NCI-H526 (cell line): ENCODE measurements at places on chromosomes 12 and 14.
A peak's percentile ranks its signal among the peaks of the same experiment; 100 is the strongest.

DNA sequence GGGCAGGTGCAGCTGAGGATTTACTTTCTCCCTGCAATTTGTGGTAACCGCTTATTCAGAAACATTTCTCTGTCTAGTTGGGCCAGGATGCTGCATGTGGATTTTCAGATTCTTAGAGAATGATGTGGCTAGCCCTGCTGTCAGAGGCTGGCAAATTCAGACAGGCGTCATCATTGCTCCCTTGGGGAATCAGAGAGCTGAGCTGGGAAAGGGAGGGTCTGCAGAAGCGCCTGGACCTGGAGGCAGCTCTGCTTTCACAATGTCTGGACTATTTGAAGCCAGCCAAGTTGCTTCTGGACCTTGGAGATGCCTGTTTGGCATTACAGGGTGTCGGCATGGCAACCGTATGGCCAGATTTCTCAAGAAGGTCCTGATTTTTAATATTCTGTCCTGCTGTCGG, 3.4 kb downstream of the GALNT16 start:
- DNase-seq, result peak; percentile 84

DNA sequence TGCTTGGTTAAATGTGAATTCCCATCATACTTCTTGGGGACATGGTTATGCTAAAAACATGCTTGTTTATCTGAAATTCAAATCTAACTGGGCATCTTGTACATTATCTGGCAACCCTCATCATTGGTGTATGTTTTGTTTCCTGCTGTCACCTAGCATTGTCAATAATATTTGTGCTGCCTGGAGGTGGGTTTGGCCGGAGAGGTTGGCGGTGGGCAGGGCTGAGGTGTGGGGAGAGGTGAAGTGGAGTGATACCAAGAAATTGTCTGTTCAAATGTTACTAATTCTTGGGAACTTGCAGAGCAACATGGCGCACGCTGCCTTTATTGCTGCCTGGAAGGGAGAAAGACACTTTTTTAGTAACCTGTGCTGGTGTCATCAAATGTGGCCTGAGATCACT, 280.5 kb downstream of the VRK1 start:
- no peak for DNase-seq

- DNase-seq, result no peak
Observed at GRCh38 chr12:64670919-64671639, 60.8 kb downstream of the RASSF3 start.

DNA sequence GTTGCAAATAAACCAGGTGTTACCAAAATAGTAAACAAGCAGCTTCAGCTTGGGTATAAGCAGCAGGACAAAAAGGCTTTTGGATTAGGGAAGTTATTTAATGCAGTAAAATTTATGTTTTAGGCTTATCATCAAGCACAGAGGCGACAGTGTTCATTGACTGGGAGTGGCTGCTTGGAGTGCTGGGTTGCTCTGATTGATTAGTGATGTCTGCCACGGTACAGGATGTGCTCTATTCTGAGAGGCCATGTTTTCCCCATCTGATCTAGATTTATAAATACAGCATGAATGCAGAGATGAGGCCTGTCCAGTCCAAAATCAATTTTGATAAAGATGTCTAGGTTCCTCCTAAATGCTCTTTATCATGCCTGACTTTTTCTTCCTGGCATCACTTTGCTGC, 83.5 kb downstream of the MAP1LC3B2 start:
- DNase-seq, result peak; percentile 7

- DNase-seq, result no peak
Observed at GRCh38 chr14:103298620-103299019, 35.4 kb upstream of the EIF5 start.

DNA sequence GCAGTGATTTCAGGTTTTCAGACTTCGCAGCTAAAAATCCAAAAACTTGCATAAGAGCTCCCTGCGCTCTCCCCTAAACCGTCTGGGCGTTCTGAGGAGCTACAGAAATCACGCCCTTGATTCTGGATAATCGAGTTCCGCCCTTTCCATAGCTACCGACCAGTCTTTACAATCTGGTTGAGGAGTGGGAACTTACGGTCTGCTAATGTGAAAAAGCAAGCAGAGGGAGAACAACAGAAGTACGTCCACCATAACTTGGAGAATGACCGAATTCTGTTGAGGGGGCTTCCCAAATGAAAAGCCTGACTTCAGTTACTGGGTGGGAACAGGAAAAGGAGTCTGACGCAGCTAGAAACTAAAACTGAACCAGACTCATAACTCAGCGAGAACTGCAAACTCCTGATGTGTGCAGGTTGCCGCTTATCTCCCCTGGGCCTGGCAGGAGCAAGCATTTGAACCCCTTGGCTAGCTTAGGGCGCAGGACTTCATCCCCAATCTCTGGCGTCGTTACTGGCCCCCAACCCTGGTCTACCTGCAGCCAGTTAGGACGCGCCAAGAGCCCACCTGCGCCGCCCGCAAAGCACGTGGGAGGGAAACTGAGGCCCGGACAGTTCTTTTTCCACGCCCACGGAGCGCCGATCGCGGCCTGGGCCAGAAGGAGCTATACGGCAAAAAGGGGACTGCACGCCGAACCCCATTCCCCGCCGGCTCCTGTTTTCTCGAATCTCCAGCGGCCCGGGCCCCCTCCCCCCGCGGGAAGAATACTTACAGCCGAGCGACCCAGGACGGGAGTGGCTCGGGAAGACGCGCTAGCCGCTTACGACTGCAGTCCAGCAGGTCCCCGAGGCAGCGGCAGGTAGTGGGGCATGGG, 838 bp downstream of the LRIG3 start:
- peak; percentile 40 for DNase-seq

GRCh38 chr14:55803873-55804553, 224.0 kb downstream of the KTN1 start:
- DNase-seq, result no peak

DNA sequence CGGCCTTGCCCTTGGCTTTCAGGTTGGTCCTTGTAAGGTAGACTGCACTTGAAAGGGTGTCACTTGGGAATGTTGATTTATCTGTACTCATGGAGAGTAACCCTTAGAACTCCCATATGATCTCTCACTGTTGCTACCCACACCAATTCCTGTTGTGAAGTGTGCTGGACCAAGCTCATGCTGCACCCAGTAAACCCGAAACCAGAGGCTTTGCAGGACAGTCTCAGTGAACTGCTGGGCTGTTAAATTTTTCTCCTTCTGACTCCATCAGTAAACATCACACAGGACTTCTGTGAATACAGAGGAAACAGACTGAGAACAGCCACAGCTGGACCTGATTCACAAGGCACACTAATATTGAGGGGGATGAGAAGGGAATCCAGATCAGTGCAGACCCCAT, 783.0 kb downstream of the TMEM121 start:
- DNase-seq, result no peak

- DNase-seq, result no peak
Observed at GRCh38 chr14:35133542-35134328, 11.4 kb downstream of the PRORP start.

DNA sequence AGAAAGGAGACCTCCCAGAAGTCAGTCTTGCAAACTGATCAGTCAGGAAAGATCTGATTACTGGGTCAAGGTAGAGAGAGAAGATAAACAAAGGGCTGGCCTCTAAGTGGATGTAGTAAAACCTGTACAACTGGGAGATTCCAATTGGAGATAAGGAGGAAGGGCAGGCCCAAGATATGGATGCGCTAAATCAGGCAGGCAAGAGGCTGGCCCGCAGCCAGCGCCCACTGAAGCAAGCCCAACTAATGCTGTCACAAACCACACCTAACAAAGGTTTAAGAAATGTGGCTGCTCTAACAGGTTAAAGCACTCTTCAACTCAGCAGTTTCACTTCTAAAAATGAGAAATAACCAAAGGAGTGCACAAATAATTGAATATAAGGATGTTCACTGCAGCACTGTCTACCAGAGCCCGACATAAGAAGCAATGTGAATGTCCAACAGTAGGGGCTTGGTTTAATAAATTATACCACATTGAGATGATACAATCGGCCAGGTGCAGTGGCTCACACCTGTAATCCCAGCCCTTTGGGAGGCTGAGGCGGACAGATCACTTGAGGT, 4.7 kb downstream of the GLTP start:
- peak; percentile 20 for DNase-seq

DNA sequence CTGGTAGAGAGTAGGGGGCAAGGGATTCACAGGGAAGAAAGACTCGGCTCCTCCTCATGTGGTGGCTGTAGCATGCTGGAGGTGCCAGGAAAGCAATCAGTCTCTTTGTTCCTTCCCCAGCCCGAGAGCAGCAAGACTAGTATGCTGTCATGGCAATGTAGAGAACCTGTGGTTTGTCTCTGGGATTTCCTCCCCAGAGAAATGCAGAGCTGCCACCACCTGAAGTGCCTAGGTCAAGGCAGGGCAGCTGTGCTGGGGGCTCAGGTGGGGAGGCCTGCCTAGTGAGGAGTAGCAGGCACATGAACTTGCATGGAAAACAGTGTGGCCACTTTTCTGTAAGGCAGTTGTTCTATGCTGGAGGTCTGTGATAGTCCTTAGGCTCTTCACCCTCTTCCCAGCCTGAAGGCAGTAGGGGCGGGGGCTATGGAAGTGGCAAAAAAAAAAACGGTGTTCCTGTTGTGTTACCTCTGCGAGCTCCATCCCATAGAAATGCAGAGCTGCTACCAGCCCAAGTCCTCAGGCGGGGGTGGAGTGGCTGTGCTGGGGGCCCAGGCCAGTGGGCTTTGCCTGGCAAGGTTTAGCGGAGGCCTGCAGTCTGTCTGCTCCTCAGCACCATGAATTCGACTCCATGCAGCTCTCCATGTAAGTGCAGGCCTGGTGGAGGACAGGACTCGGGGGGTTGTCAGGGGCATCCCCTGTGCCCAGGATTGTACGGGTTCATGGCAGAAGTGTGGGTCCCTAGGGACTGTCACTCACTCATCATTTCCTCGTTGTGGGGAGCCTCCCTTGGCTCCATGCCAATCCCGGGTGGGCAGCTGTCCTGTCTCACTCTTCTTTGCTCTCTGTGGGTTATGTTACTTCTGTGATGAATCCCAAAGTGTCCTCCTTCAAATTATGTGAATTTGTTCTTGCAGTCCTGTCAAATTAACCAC, 4.1 kb upstream of the CLEC4D start:
- no peak for DNase-seq

- peak; percentile 85 for DNase-seq
Observed at GRCh38 chr14:89428546-89429198, 11.6 kb upstream of the FOXN3 start.

GRCh38 chr14:76352639-76353281, 23.2 kb upstream of the ESRRB start:
- DNase-seq, result peak; percentile 74

GRCh38 chr12:52956987-52957386, 8.1 kb downstream of the KRT18 start:
- DNase-seq, result peak; percentile 66

GRCh38 chr14:44771496-44771895, 190.3 kb downstream of the KLHL28 start:
- no peak for DNase-seq

- no peak for DNase-seq
Observed at GRCh38 chr12:42002563-42002962, 142.1 kb downstream of the GXYLT1 start.

DNA sequence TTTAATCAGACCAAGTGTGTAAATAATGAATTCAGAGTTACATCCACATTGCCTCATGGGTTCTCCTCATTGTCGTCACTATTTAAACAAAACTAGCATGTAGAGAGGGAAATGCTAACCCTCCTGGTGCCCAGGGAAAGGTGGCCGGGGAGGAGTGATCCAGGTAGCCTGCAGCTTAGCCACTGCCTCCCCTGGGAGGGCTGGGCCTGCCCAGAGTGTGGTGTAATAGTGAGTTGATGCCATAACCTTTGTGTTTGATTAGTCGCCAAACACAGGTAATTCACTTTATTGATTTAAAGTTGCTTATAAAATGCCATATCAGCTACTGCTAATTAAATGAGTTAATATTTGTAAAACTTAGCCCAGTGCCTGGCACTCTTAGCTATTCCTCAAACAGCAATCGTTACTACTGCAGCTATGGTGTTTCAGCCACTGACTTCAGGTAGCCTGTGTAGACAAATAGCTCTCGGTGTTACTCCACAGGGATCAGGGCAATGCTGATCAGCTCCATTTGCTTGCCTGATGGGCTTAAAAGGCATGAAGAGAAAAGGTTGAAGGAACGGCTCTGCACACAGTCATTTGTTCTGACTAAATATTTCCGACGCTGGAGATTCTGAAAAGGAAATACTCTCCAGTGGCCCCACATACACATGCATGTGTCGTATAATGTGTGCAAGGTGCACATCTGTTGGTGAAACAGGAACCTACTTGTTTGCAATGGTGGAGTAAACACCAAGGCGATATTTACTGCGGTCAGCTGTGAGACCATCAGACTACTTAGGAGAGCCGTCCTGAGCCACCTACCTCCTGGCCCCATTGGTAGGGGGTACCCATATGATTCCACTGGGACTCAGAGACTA, 45.7 kb upstream of the PRMT8 start:
- no peak for DNase-seq

GRCh38 chr12:3035815-3036702, 41.1 kb upstream of the TSPAN9 start:
- no peak for DNase-seq

DNA sequence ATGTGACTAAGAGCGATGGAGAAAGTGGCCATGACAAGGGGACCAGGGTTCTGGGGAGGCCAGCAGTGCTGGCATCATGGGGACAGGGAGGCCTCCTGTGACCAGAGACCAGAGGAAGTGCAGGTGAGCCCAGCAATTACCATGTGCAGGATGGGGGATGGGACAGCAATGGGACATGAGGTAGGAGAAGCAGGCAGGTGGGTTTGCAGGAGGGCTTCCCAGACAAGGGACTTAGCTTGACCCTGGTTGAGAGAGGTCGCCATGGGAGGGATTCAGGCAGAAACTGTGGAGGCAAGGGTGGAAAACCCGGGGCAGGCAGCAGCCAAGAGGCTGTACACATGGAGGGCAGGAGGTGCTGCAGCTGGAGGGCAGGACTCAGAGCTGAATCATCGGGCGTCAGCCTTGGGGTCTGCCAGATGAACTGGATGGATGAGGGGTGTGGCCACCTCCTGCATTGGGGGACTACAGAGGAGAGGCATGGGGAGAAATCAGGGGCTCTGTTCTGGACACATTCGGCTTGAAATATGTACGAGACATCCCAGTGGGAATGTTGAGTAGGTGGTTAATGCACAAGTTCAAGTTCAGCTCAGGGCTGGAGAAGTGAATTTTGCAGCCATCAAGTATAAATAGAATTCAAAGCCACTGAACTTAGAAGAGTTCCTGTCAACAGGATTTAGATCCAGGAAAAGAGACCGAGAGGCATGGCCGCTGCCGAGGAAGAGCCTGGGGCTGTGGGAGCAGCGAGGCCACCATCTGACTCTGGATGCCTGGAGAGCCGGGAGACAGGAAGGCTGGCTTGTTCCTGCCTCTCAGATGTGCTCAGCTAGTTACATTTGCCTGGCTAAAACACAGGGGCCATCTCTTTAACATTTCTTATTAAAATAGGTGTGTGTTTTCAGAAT, 36.6 kb downstream of the SFSWAP start:
- DNase-seq, result no peak

GRCh38 chr14:103020271-103021170, 36.8 kb downstream of the CDC42BPB start:
- DNase-seq, result no peak

DNA sequence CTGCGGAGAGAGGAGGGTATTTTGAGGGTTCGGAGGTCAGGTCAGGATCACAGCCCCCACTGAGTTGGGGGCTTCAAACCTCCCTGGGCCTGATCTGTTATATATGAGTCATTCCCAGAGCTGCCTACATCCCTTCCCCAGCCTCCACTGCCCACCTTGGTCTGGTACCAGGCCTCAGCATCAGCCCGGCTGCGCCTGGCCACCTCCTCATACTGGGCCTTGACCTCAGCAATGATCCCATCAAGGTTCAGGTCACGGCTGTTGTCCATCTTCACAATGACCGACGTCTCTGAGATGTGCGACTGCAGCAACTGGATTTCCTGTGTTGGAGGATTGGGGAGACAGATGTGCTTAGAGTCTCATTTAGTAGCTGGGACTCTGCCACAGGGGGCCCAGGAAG, 4.2 kb downstream of the KRT84 start:
- no peak for DNase-seq
